ENCODE measurements at places on chromosomes 2 and 18.

- peak; percentile 41 for DNase-seq
Observed at GRCh38 chr2:227884511-227884947, 13.1 kb downstream of the DAW1 start.

GRCh38 chr2:62452701-62453454 is 53.1 kb downstream of the TMEM17 start:
- DNase-seq: no peak

DNA sequence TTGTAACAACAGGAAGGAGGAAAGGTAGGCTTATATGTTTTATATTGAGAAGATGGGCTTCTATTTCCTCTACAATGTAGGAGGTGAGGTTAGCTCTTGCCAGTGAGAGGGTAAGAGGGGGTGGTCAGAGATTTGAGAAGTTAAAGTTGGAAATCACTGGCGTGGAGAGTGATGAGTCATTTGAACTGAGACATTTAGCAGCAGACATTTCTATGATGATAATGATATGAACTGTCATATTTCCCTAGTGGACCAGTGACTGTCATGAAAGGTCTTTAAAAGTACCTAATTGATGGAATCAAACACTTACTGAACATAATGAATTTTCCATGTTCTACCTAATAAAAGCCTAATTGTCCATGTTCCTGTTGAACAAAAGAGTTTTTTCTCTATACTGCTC is 126.1 kb downstream of the FAM161A start:
- DNase-seq: no peak

DNA sequence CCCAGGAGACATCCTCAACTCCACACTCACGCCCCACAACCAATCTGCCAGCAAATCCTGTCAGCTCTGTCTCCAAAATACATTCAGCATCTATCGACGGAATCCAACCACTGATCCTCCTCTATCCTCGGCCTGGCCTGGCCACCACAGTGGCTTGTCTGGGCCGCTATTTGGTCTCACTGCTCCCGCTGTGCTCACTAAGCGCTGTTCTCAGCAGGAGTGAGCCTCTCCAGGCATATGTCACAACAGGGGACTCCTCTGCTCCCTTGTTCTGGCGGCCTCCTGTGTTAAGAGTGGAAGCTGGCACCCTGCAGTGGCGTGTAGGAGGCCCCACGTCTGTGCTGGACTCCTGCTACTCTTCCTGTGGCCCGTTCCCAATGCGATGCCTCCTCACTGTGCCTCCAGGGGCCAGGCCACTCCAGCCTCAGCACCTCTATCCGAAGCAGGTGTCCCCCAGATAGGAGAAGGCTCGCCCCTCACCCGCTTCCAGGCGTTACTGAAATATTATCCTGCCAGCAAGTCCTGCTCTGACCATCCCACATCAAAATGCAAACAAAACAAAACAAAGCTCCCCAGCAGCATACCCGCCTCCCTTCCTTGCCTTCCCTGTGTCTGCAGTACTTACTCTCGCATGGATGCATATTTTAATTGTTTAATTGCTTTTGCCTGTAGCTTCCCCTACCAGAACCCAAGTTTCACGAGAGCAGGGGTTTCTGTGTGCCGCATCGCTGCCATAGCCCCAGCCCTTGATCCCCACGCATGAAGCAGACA is 39.9 kb downstream of the CENPO start:
- DNase-seq: no peak

- DNase-seq: no peak
Observed at GRCh38 chr2:216555274-216555673, 56.6 kb downstream of the RPL37A start.

DNA sequence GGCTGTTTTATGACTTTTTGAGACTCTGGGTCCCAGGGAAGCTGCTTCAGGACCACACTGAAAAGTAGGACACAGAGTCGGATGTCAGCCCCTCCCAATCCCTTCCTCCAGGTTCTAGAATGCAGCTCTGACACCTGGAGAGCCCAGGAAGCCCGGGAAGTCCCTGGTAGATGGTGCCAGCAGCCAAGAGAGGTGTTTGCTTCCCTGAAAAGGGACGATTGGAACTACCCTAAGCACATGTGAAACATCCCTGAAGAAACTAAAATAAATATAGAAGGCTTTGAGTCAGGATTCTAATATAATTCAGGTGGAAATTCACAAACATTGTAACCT is 163.2 kb upstream of the CYRIA start:
- no peak for DNase-seq

DNA sequence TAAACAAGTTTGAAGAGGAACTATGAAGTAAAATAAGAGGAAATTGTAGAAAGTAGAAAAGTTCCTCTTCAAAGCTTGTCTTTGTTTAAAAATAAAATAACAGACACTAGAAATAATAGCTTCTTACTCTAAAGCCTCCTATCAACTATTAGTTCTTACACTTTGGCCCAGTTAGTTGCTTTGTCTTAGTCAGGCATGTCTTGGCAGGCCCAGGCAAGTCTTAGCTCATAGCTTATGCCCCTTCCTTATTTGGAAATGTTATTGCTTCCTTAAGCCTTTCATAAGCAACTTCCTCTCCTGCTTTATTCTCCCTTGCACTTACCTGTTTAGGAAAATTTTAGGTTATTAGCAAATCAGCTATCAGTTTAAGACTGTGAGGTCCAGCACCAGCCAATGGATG is 950.6 kb upstream of the LRATD1 start:
- no peak for DNase-seq

DNA sequence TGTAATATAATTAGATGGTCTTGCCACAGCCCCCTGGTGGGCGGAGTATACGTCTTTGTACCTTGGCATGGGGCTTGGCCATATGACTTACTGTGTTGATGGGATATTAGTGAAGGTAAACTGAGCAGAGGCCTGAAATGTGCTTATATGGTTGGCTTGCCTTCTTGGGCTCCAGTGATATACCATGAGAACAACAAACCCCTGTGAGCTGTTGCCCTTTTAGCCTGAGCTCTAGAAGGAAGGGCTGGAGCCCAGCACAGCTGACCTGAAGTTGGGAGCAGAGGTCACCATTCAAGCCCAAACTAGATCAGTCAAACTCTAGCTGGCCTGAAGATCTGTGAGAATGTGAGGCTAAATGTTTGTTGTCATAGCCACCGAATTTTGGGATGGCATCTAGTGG is 75.2 kb upstream of the CD302 start:
- DNase-seq: no peak

DNA sequence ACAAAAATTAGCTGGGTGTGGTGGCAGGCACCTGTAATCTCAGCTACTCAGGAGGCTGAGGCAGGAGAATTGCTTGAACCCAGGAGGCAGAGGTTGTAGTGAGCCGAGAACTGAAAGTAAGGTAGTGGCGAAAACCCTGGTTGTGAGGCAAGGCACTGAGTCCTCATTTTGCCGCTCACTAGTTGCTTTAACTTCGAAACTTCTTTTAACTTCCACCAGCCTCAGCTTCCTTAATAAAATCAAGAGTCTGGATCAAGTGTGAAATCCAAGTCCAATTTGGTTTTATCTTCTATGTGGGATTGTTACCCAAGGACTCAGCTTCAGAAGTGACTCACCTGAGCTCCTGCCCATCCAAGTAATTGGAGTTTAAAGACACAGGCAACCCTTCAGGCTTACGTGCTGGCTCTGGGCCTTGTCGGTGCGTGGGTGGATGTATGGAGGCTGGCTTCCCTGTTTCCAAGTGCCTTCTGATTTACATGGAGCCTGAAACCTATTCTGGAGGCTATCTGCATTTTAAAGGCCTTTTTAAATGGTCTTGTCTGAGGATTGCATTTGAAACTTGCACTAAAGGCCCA is 374.2 kb upstream of the ID2 start:
- no peak for DNase-seq

GRCh38 chr2:240520130-240520973 is 37.4 kb downstream of the ANKMY1 start:
- DNase-seq: no peak

DNA sequence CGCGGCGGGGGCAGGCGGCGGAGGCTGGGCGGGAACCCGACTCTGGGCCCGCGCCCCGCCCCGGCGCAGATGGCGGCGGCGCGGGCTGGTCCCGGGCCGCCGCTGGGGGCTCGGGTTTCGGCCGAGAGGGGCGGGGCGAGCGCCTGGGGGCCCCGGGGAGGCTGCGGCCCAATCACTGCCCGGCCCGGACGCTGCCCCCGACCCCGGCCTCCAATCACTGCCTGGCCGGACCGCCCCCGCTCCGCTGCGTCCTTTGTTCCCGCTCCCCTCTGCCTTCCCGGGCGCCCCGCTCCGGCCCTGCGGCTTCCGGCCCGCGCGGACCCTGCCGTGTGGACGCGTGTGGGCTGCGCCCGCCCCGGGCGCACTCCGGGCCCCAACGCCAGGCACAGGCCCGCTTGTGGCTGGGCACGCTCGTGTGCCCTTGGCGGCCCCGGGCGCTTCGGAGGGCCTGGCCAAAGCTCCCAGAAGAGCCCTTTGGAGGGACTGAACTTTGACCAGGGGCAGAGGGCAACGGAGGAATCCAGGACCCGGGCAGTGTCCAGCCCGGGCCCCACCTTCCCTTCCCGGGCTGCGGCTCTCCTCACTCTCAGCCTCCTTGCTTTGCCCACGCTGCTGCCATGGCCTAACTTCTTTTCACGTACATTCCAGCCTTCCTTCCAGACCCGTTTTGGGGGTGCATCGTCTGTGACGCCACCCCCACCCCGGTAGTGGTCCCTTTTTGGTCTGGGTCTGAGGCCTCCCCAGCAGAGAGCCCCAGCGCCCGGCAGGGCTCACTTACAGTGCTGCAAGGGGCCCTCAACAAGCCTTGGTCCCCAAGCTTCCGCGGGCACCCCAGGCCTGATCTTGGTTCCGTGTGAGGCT is 27.1 kb upstream of the PTMA start:
- DNase-seq: no peak

DNA sequence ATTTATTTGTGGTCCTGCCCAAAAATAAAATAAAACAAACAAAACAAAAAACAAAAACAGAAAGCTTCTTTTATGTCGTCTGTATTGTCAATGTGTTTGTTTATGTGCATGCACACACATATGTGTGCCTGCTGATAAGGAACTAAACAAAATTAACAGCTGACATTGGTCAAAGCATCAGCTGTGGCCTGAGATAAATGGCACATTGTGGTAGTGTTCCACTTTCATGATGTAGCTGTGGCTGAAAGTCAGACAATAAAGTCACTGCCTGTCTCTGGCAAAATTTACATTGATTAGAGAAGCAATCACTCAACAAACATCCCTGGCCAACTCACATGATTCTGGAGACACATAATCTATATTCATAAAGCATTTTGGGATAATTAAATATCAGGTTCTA is 203.4 kb upstream of the PIK3C3 start:
- no peak for DNase-seq

- no peak for DNase-seq
Observed at GRCh38 chr2:86027196-86027921, 78.3 kb downstream of the POLR1A start.

DNA sequence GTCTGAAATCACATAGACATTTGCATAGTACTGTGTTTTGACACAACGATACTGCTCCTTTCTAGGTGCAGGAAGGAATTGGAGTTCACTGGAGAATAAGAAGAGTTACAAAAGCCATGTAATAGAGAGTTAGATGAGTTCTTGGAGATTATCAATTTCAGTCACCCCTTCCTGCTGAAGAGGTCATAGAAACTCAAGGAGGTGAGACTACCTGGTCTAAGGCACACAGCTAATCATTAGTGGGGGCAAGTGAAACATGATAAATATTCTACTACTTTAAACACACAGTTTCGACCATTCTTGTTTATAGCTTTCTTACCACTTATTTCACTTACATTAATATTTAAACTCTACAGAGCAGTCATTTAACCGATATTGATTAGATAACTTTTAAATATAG is 286.9 kb upstream of the NXPH2 start:
- no peak for DNase-seq

DNA sequence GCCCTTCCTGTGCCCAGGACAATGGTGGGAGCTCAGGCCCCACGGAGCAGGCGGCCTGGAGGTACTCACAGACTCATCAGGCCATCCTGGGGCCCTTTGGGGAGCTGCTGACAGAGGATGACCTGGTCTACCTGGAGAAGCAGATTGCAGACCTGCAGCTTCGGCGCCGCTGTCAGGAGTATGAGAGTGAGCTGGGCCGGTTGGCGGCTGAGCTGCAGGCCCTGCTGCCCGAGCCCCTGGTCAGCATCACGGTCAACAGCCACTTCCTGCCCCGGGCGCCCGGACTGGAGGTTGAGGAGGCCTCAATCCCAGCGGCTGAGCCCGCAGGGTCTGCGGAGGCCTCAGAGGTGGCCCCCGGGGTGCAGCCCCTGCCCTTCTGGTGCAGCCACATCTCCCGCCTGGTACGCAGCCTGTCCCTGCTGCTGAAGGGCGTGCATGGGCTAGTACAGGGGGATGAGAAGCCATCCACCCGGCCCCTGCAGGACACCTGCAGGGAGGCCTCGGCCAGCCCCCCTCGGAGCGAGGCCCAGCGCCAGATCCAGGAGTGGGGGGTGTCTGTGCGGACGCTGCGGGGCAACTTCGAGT is 8.3 kb upstream of the KLHL30 start:
- no peak for DNase-seq

- no peak for DNase-seq
Observed at GRCh38 chr2:10320933-10321332, 18.2 kb downstream of the HPCAL1 start.

DNA sequence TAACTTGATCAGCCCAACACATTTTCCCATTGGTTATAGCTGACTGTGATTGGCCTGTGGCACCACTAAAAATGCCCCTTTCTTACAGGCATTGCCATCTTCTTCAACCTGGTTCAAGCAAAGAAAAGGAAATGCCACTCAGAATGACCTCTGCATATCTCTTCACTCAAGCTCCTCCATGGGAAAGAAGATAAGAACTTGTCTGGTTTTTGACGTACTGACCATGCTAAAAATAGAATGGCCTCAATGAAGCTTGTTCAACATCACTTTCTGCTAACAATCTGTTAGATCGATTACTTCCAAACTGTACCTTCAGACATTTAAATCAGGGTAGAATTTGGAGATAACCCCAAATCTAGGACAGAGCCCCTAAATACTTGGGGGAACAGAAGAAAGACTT is 109.5 kb downstream of the CABYR start:
- DNase-seq: no peak

GRCh38 chr2:177670791-177671535 is 278.4 kb downstream of the AGPS start:
- no peak for DNase-seq

GRCh38 chr18:13868501-13869271 is 44.7 kb downstream of the MC5R start:
- DNase-seq: no peak

DNA sequence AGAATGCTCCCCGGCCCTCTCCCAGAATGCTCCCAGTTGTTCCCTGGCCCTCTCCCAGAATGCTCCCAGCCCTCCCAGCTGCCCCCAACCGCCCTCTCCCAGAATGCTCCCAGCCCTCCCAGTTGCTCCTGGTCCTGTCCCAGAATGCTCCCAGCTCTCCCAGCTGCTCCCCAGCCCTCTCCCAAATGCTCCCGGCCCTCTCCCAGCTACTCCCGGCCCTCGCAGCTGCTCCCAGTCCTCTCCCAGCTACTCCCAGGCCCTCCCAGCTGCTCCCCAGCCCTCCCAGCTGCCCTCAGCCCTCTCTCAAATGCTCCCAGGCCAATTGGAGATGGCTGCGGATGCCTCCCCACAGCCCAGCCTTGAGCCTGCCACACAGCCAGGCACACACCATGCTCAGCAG is 31.1 kb downstream of the BIN1 start:
- no peak for DNase-seq

GRCh38 chr2:47043142-47043890 is 111.8 kb downstream of the STPG4 start:
- DNase-seq: no peak

- no peak for DNase-seq
Observed at GRCh38 chr18:72783530-72783929, 84.3 kb downstream of the NETO1 start.
